ENCODE measurements at places on chromosomes 13 and 19.

- H3K4me3 ChIP-seq = no peak overlapping the region
- no peaks in the 10 kb centered on the region for H3K4me1 ChIP-seq
- H3K36me3 ChIP-seq = no peaks in the 10 kb centered on the region
- no peak for DNase-seq
- H3K27ac ChIP-seq = no peak overlapping the region
Observed at GRCh38 chr13:91269237-91269636, 78.2 kb upstream of the MIR17HG start.

- DNase-seq = peak; percentile 76
- H3K4me3 ChIP-seq = no peak overlapping the region
- H3K27ac ChIP-seq = no peak overlapping the region
- H3K36me3 ChIP-seq = no peaks in the 10 kb centered on the region
- no peaks in the 10 kb centered on the region for H3K4me1 ChIP-seq
- no peaks in the 10 kb centered on the region for H3K27me3 ChIP-seq
Observed at GRCh38 chr19:31054430-31054829, 294.8 kb downstream of the TSHZ3 start.

- no peak within 1 kb of the TSS for H3K27ac ChIP-seq
- H3K36me3 ChIP-seq = no peaks in the 10 kb centered on the region
- no peaks in the 10 kb centered on the region for H3K27me3 ChIP-seq
Observed at GRCh38 chr19:50639121-50640112, at the start of gene SYT3. Gene SYT3 (minus strand): TSS chr19:50639881. CDS start chr19:50637411, 2,470 bp downstream.

DNA sequence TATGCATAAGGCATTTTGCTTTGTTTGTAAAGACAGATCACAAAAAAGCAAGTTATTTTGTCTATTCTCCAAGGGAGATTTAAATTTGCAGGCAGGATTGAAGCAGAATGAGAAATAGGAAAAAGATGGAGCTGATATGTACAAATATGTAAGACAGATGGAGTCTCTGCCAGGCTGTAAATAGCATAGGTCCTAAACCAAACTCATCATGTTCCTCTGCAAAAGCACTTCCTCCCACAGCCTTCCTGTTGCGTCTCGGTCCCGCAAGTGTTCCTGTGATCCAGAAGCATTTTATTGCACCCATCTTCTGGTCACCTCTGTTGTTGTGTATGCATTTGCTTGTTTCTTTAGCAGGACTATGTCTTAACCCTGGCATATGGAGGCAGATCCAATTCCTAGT lies 95.7 kb upstream of the CLDN10 start:
- H3K27me3 ChIP-seq = no peaks in the 10 kb centered on the region
- H3K36me3 ChIP-seq = no peaks in the 10 kb centered on the region
- no peak overlapping the region for H3K27ac ChIP-seq
- no peak overlapping the region for H3K4me3 ChIP-seq

DNA sequence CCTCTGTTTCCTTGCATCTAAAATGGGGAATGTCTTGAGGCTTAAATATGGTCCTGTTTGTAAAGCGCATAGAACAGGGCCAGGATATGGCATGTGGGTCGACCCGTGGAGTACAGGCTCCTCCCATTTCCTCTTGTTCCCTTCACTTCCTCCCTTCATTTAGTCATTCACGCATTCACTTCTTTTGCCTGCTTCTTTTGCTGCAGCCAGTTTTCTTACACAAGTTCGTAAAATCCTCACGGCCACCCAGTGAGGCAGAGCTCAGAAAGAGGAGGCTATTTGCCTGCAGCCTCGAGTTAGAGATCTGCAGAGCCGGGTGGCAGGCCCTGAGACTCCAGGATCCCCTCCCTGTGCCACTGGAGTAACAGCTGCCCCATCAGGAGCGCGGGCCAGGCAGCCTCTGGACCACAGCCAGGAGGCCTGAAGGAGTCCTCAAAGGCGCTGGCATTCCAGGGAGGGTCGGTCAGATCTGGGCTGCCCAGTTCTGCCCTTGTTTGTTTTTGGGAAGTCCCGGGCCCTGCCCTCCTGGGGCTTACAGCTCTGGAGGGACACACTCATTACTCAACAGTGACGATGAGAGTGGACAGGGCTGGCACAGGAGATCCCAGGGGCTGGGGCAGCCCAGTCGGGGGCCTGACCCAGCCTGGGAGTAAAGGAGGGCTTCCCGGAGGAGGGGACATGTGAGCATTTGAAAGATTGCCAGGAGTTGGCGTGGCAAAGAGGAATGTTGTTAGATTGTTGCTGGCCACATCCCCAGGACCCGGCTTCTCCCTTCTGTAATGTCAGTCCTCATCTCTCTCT lies 4.6 kb downstream of the PPP5C start:
- H3K4me3 ChIP-seq = no peak overlapping the region
- peaks cover 24% of the 10 kb centered on the region for H3K4me1 ChIP-seq
- no peaks in the 10 kb centered on the region for H3K27me3 ChIP-seq
- DNase-seq = peak; percentile 71

GRCh38 chr19:1232652-1233072 lies 5.1 kb downstream of the CBARP start:
- peaks cover 9% of the 10 kb centered on the region for H3K4me1 ChIP-seq
- no peak overlapping the region for H3K4me3 ChIP-seq
- peak overlapping the region; percentile 56 for H3K27ac ChIP-seq
- H3K27me3 ChIP-seq = no peaks in the 10 kb centered on the region
- H3K36me3 ChIP-seq = peaks cover 22% of the 10 kb centered on the region
- peak; percentile 83 for DNase-seq

GRCh38 chr13:95608640-95609323 lies 35.7 kb downstream of the DZIP1 start:
- H3K27ac ChIP-seq = no peak overlapping the region
- H3K4me3 ChIP-seq = no peak overlapping the region
- H3K4me1 ChIP-seq = peaks cover 2% of the 10 kb centered on the region
- peaks cover 5% of the 10 kb centered on the region for H3K36me3 ChIP-seq
- no peak for DNase-seq

DNA sequence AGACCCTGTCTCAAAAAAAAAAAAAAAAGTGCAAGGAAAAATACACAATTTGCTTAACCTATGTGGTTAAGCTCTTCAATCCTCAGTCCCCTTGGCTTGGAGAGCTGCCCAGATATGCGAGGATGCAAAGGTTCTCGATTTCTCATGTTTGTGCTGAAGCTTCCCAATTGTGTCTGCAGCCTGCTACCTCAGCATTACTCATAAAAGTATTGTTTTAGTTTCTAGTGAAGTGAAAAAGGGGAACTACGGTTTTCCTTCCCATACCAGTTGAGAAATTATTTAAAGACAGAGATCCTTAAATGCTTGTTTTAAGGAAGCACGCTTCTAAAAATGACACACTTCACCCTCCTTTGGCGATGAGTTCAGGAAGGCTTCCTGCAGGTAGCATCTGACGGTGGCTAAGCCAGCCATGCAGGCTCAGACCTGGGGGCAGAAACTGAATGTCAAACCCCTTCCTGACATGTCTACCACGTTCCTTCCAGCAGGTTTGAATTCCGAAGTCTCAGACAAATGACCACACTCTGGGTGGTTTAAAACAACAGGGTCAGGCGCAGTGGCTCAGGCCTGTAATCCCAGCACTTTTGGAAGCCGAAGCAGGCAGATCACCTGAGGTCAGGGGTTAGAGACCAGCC lies 47.9 kb downstream of the RUBCNL start:
- H3K27me3 ChIP-seq = no peaks in the 10 kb centered on the region
- no peak overlapping the region for H3K27ac ChIP-seq
- no peaks in the 10 kb centered on the region for H3K36me3 ChIP-seq
- H3K4me1 ChIP-seq = peaks cover 3% of the 10 kb centered on the region
- H3K4me3 ChIP-seq = no peak overlapping the region

DNA sequence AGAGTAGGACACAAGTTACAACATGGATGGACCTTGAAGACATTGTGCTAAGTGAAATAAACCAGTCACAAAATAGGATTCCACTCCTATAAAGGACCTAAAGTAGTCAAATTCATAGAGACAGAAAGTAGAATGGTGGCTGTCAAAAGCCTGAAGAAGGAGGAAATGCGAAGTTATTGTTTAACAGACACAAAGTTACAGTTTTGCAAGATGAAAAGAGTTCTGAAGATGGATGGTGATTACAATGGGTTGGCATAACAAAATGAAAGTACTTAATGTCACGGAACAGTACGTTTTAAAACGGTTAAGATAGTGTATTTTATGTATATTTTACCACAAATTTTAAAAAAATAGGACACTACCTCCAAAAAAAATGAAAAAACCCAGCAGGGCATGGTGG lies 34.8 kb downstream of the FOXO1 start:
- H3K4me1 ChIP-seq = no peaks in the 10 kb centered on the region
- no peak overlapping the region for H3K4me3 ChIP-seq
- no peaks in the 10 kb centered on the region for H3K27me3 ChIP-seq
- no peaks in the 10 kb centered on the region for H3K36me3 ChIP-seq

DNA sequence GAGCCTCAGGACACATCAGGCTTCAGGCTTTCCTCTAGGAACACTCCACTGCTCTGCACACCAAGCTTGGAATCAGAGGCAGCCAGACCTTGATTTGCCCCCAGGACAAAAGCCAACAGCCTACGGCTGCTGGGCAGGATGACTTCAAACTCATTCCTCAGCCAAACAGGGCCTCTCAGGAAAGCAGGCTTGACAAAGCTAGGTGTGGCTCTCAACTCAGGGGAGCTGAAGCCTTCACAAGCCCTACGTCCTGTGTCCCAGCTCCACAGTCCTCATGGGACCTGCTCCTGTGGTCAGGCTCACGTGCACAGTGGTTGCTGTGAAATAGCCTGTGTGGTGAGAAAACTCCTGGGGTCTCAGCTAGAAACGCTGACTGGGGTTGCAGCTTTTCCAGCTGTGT lies 398.9 kb upstream of the ZNF507 start:
- DNase-seq = no peak
- no peak overlapping the region for H3K27ac ChIP-seq
- no peaks in the 10 kb centered on the region for H3K4me1 ChIP-seq
- H3K27me3 ChIP-seq = no peaks in the 10 kb centered on the region
- no peak overlapping the region for H3K4me3 ChIP-seq
- no peaks in the 10 kb centered on the region for H3K36me3 ChIP-seq

GRCh38 chr13:46544208-46544607 lies 8.8 kb upstream of the LRCH1 start:
- H3K4me3 ChIP-seq = no peak overlapping the region
- DNase-seq = no peak
- peaks cover 2% of the 10 kb centered on the region for H3K27me3 ChIP-seq
- no peak overlapping the region for H3K27ac ChIP-seq
- no peaks in the 10 kb centered on the region for H3K4me1 ChIP-seq

Measured in fibroblast of lung (primary cell).